Brain pericyte (primary cell): ENCODE measurements at places on chromosomes 2 and 18.

GRCh38 chr2:13524492-13524891, 807.8 kb downstream of the TRIB2 start:
- DNase-seq: no peak

- DNase-seq: no peak
These were observed 58.5 kb downstream of the NCKAP5 start for GRCh38 chr2:133509777-133510176.

- no peak for DNase-seq
These were observed 1.7 kb upstream of the KCNG2 start for GRCh38 chr18:79796016-79796415.

DNA sequence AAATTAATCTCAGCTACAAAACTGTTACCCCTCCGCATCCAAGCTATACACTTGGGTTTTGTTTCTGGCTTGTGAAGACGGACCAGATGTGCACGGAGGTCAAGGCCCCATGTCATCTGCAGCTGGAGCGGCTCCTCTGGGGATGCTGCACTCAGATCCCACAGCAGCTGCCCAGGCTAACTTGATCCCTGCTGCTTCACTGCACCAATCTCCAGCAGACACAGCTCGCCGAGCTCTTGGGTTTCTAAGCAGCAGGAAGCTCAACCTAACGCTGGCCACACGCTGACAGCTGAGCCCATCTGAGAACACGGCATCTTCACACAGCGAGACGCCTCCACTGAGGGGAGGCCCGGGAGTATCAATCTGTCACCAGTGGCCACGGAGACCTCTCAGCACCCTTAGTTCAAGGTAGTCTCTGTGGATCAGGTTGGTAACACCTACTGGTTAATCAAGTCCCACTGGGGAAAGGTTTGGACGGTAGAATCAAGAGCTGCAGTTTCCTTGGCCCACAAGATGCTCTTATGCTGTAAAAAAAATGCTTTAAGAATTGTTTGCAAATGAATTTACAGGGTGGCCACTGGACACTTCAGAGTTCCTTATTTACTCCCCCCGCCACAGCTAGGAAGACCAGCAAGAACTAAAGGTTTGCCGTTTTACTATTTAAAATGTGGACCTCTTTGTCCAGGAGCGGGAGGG, 67.5 kb downstream of the EMILIN2 start:
- DNase-seq: no peak

- DNase-seq: no peak
These were observed 494.4 kb downstream of the SOX11 start for GRCh38 chr2:6186332-6187151.

DNA sequence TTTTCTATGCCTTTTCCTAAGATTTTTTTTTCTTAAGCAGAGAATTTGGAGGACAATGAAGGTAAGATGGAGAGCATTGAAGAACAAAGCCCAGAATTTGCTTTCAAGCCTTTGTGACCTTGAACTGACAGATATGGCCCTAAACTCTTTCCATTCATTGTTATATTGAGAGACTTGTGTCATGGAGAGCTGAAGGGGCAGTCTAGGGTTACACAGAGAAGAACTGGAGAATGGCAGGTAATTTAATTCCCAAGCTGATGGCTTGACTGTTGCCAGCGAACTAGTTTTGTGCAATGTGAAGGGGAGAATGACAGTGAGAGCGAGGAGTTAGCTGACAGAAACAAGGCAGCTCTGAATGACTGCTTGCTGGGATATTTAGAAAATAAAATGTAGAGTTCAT, 1344.2 kb downstream of the LRP1B start:
- DNase-seq: no peak

GRCh38 chr2:171516793-171517192, 5.5 kb upstream of the CYBRD1 start:
- no peak for DNase-seq

DNA sequence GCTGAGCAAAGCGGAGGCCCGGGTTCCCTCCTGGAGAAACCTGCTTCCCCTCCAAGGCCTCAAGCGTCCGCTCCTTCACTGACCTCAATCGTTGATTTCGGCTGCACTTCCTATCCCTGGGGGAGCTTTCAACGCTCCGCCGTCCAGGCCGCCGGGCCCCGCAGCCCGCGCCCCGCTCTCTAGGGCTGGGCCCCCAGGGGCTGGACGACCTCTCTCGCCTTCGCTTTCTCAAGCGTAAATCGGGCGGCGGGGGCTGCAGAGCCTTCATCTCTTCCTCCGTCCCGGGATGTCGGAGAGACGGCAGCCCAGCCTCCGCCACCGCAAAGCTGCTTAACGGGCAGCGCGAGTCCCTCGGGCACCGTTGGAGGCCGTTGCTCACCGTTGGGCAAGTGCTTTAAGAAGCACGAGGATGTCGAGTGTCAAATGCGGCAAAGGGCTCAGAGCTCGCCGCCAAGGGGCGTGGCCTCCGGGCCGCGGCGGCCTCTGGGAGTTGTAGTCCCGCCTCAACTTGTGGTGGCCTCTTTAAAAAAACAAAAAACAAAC, 8.5 kb downstream of the HES6 start:
- no peak for DNase-seq

DNA sequence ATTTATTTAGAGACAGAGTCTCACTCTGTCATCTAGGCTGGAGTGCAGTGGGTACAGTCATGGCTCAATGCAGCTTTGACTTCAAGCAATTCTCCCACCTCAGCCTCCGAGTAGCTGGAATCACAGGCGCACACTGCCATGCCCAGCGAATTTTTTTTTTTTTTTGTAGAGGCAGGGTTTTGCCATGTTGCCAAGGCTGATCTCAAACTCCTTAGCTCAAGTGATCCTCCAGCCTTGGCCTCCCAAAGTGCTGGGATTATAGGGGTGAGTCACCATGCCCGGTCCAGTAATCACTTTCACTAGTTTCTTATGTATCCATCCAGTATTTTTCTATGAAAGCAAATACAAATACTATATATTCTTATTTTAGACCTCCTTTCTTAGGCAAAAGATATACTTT, 24.0 kb downstream of the PRKAG3 start:
- no peak for DNase-seq

- no peak for DNase-seq
These were observed 69.3 kb upstream of the BZW1 start for GRCh38 chr2:200742426-200742825.

DNA sequence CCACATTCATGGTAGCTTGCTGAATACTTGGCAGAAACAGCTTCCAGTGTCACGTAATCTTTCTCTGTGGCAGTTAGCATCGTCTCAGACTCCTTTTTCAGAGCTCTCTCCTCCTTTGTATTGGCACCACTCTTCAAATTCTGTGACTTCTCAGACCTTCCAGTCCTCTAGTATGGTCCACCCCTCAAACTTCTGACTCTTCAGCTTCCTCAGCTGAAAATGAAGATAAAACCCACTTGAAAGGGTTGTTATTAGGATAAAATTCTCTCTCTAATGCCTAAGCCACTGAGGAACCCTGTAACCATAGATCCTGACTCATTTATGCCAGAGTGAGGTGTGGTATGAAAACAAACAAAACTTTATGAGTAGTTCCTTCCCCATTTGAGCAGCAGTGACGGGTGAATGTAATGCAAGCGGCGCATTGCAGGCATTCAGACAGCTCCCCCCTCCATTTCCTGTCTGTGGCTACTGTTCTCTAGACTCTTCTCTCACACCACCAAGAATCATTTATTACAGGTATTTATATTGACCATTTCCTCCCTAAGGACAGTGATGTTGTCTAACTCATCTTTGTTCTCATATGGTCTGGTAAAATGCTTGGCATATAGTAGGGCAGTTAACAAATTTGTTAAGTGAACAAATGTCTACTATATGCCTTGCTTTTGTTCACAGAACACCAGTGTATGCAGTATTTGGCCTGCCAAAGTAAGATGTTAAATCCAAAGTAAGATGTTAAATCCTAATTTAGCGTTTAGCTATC, 35.3 kb downstream of the GALNT1 start:
- DNase-seq: peak; percentile 10

DNA sequence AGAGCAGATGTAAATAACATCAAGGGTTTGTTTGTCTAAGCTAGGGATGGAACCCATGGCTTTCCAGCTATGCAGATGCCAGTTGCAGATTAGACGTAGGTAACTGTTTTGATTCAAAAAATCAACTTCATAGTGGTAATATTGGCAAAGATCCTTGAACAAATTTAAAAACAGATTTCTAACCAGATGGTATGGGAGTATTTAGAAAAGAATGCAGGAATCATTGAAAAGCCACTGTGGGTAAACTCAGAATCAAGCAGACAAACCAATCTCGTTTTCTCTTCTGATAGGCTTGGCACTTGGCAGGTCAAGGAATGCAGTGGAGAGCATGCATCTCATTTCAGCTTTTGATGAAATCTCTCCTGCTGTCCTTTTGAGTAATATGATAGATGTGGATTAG, 377.5 kb downstream of the CLIP4 start:
- DNase-seq: no peak

DNA sequence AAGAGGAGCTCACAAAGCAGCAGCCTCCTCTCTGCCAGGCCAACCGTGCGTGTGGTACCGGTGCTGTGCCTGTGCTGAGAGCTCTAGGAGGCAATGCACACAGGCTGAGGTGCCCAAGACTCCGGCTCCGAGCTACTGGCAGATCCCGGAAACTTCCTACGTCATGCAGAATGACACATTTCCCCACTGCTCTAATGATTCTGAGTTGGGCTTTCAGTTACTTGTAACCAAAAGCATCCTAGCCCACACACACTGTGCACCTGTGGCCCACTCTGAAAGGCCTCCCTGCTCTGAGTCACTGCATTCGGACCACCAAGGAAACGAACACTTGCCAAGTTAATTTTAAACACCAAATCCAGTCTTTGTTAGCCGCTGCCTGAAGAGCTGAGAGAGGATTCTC, 9.3 kb upstream of the RNU4ATAC start:
- DNase-seq: no peak

GRCh38 chr2:30213907-30214463, 17.3 kb upstream of the LBH start:
- no peak for DNase-seq

- DNase-seq: no peak
These were observed 71.3 kb downstream of the UGGT1 start for GRCh38 chr2:128162266-128162665.

DNA sequence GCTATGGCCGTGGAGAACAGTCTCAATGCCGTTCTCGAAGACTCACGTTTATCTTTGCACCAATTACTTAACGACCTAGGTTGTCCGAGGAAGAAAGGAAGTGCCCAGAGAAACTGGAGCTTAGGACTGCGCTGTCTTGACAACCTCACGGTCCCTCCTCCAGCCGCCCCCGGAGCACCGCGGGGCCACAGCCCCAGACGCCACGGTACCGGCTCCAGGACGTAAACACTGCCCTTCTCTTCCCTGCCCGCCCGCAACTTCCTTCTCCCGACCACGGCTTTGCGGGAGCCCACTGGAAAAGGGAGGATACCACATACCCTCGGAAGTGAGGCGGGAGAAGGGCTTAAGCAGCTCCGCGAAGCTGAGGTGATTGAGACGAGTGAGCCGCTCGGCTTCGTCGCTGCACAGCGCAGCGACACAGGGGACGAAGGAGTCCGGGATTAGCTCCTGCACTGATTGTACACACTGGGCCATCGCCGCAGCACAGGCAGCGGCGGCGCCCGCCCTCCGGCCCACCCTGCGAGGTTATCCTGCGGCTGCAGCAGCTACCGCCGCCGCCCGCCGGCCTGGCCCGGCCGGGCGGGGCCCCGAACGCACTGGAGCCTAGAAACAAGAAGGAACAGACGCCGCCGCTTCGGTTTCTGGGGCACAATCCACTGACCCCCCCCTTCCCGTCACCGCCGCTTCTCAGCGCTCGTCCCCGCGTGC, 483 bp downstream of the TRAPPC8 start:
- no peak for DNase-seq
